ENCODE measurements at places on chromosomes 3 and 15.

GRCh38 chr15:100254691-100255090 is 87.1 kb downstream of the ADAMTS17 start:
- DNase-seq = no peak

DNA sequence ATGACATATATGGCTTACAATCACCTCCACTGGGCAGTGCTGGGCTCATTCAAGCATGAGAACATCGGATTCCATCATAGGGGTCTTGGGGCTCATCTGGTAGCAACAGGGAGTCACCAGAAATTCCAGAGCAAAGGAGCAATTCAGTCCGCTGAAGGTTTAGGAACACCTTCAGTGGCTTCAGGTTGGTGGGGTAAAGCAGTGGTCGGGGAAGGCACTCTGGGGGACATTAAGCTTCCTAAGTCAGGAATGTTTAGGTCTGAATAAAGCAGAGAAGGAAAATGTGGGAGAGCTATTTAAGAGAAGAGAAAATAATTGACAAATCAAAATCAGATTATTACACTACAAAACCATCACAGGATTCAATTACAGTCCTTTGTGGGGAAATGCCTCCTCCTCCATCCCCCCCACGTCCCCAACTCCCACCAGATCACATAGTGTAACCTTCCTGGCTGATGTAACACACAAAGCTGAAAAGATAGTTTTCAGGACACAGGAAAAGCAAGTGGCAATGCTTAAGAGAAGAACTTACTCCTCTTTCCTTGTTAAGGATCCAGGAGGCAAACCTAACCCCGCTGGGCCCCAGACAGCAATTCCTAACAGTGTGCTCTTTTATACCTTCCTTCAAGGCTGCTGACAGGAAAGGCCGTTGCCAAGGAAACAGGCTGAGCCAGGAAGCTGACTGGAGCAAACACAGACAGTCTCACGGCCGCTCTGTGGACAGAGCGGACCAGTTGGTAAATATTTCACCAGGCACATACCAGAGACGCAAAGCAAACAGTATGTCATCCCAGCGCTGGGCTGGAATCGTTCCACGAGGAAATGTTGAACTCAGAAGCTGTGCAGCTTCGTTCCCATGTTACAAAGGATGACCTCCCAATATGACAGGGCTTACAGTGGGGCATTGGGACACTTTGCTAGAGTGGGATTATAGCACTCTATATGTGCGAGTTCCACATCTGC is 57.5 kb upstream of the LMCD1 start:
- DNase-seq = no peak

- no peak for DNase-seq
These were observed 16.6 kb downstream of the EPB42 start for GRCh38 chr15:43204016-43204901.

DNA sequence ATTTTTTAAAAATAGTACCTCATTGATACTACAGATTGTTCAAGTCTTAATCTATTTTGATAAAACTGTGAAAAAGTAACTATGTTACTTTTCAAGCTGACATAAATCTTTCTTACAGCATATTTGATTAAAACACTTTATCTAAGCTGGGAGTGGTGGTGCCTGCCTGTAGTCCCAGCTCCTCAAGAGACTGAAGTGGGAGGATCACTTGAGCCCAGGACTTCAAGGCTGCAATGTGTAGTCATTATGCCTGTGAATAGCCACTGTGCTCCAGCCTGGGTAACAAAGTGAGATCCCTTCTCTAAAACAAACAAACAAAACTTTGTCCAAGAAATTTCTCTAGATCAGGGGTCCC is 59.6 kb upstream of the NEDD4 start:
- DNase-seq = no peak

GRCh38 chr15:92523176-92523575 is 129.5 kb downstream of the ST8SIA2 start:
- no peak for DNase-seq

DNA sequence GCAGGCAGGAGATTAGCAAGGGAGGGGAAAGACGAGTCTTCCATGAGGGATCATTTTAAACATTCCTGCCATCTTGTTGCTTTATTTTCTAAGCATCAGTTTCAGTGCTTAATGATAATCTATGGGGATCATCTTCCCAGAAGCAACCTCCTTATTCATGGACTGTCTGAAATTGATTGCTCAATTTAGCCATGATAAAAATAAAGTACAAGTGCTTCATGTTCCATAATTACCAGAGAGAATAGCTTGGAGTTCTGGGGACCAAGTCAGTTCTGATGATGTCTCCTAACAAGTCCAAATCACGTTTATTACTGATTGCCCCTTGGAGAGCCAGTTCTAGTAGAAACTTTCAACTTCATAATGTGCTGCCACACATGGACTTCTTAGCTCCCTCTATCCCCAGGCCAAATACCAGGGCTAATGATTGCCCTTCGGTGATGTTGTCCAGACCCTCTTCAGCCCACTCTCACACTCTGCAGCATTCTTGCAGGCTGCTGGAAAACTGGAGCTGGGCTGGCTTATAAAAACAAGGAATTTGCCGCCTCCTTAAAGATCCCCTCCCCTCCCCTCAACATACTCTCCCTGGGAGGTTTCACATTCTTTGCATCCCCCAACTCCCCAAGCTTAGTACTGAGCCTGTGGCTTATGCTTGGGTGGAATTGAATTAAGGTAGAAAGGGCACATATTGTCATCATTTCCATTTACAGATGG is 222.1 kb upstream of the ADAMTS9 start:
- no peak for DNase-seq
